ENCODE measurements at places on chromosomes 3 and 15.

GRCh38 chr3:182258538-182259177 is 534.6 kb upstream of the ATP11B start:
- DNase-seq = peak; percentile 38

GRCh38 chr3:123791417-123791816 is 92.7 kb downstream of the MYLK start:
- no peak for DNase-seq

DNA sequence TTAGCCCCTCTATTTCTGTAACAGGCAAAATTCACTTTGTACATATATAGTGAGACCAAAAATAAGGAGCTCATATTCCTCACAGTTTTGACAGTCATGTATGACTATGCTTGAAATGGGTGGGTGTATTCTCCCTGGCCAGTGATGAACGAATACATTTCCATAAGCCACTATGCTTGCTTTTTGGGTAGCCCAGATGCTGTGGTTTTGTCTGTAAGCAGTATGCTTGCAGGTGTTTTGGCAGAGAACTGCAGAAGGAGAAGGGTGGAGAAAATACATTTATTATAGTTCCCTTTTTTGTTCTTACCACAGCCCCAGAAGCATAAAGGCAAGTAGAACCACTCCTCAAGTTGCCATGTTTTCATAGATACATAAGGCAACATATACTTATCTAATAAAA is 131.2 kb downstream of the RBMS3 start:
- no peak for DNase-seq

GRCh38 chr3:134681522-134681900 is 30.7 kb upstream of the KY start:
- DNase-seq = no peak

GRCh38 chr3:186882150-186882524 is 39.6 kb downstream of the ADIPOQ start:
- DNase-seq = no peak

DNA sequence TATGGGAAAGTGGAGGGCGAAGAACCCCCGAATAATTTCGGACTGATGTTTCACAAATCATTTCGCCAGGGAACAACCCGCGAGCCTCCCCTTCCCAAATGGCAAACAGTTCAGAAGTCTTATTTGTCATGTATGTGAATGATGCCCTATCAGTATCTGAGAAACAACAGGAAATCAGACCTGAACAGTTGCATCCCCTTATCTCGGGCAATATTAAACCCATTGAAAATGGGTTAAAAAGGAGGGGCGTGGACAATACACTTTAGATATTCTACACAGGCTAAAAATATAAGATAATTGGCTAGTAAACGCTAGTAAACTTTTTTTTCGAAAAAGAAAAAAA is 1003.3 kb upstream of the NR2F2 start:
- DNase-seq = no peak

GRCh38 chr3:60081381-60082095 is 1031.7 kb upstream of the CFAP20DC start:
- DNase-seq = no peak

GRCh38 chr3:30904996-30905395 is 10.5 kb upstream of the GADL1 start:
- no peak for DNase-seq

DNA sequence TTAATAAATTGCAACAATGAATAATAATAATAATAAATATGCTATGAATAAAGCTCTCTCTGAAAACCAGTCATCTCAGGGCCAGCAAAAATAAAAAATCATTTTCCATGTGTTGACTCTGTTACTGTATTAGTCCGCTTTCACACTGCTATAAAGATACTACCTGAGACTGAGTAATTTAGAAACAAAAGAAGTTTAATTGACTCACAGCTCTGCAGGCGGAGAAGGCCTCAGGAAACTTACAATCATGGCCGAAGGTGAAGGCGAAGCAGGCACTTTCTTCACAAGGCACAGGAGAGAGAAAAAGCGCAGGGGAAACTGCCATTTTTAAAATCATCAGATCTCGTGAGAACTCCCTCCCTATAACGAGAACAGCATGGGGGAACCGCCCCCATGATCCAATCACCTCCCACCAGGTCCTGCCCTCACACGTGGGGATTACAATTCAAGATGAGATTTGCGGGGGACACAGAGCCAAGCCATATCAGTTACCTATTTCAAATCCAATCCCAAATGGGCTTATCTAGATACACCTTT is 224.1 kb downstream of the IGSF11 start:
- DNase-seq = no peak

GRCh38 chr3:30350011-30350410 is 256.4 kb upstream of the TGFBR2 start:
- DNase-seq = no peak

GRCh38 chr3:132925256-132925930 is 112.8 kb upstream of the TMEM108 start:
- no peak for DNase-seq

DNA sequence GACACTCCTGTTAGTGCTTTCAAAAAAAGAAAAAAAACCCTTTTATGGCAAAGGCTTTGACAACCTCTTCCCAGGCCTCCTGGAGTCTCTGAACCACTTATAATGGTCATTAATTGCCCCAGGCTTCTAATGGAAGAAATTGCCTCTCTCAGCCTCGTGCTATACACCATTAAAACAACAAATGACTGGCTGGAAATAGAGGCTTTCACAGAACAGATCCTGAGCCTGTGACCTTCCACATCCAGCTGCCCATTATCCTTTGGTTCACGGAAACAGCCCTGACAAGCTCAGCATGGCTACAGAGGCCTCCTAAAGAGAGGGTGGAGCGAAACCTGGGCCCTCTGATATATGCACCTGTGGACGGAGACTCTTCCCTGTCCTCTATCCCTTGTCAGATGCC is 26.8 kb upstream of the MKRN3 start:
- DNase-seq = no peak

DNA sequence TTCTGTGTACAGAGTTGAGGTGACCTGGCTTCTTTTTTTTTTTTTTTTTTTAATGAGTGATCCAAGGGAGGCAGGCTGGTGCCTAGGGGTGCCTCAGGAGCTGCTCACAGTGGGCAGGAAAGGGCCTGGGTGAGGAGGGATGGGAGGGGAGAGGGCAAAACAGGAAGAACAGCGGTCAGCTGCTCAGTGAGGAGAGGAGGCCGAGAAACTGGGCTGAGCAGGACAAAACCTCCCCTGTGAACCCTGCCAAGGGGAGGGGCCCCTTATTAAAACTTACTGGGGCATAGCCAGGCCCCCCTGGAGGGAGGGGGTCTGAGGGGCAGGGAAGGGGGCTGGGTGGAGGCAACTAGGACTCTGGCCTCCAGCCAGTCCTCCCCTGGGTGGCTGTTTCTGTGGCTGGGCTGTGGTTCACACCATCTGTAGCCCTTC is 3.5 kb downstream of the PLEKHO2 start:
- no peak for DNase-seq

GRCh38 chr3:187678726-187679268 is 8.6 kb upstream of the SST start:
- DNase-seq = peak; percentile 43

DNA sequence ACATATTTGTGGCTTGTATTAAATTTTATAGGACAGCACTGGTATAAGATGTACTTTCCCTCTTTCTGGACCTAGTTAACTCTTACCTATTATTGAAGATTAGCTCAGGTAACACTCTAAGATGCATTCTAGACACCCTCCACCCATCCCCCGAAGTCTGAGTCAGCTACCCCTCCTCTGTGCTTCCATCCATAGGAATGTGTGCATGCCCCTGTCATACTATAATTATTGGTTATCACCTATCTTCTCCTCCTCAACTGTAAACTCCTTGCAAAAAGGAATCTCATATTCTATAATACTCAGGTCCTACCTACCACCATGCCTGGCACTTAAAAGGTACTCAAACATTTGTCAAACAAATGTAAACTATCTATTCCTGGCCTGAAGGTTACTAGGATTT is 3.0 kb downstream of the PEAK1 start:
- DNase-seq = peak; percentile 46

- no peak for DNase-seq
These were observed at the start of gene CYP8B1 for GRCh38 chr3:42875325-42876151. CYP8B1 (minus strand) TSS chr3:42875879; CDS start chr3:42875816, 63 bp downstream.

- DNase-seq = no peak
These were observed 35.0 kb downstream of the ACAA1 start for GRCh38 chr3:38101811-38102443.

GRCh38 chr15:57196865-57197264 is 179.4 kb upstream of the CGNL1 start:
- no peak for DNase-seq

GRCh38 chr3:125960456-125961288 is 8.3 kb upstream of the ROPN1B start:
- DNase-seq = no peak

DNA sequence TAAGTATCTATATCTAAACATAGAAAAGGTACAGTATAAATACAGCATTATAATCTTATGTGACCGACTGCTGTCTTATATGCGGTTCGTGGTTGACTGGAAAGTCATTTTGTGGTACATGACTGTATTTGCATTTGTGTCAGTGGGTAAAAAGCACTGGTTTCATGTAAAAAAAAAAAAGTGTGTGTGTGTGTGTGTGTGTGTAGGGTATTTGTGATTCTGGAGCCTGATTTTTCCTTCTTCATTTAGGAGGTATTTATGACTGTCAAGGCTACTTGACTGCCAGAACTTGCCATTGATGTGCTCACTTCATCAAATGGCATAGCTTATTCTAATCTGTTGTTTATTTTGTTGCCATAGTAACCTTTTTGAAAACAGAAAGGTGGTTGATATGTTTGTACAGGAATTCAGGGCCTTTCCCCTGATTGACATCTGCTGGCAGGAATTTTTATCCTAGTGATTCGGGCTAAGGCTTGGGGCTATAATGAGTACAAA is 63.2 kb downstream of the AKAP13 start:
- DNase-seq = peak; percentile 88

DNA sequence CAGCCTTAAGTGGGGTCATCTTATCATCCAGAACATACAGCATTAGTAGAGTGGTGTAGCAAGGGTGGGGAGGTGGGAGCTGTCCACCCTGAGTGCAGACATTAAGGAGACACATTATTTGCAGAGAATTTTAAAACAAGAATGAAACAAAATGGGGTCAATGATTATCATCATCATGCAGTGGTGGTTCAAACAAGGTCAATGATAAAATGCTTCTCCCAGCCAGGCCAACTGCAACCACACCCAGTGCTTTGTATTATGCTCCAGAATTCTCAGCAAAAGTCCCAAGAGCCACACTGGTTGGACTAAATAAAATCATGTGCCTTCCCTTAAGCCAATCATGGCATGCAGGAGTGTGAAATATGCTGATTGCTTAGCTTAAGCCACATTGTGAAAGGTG is 96.7 kb upstream of the FHIT start:
- no peak for DNase-seq

GRCh38 chr3:110767838-110768237 is 303.8 kb upstream of the NECTIN3 start:
- no peak for DNase-seq

DNA sequence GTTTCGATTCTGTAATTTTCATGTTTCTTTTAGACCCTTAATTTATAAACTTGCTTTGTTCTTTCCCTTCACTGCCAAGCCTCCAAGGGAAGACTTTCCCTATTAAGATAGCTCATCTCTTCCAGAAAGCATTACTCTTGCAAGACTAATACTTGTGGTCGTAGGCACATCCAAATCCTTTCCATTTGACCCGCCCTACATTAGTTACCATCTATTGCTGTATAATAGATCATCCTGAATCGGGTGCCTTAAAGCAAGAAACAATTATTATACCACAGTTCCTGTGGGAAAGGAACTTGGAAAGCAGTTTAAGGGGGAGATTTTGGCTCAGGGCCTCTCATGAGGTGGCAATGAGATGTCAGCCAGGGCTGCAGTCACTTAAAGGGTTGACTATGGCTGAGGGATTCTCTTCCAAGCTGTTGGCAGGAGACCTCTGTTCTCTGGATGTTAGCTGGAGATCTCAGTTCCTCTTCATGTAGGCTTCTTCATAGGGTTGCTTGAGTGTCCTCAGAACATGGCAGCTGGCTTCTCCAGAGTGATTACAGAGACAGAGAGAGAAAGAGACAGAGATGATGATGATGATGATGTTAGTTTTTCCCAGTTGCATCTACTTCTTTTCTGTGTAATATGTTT is 570.4 kb upstream of the TGFBR2 start:
- DNase-seq = no peak

- DNase-seq = no peak
These were observed 4.4 kb downstream of the SH3BP5 start for GRCh38 chr3:15327941-15328340.

- no peak for DNase-seq
These were observed 1.0 kb downstream of the DCBLD2 start for GRCh38 chr3:98900265-98901118.

- DNase-seq = peak; percentile 55
These were observed 11.6 kb upstream of the SCAMP5 start for GRCh38 chr15:74983725-74984231.

- peak; percentile 74 for DNase-seq
These were observed 74.3 kb downstream of the MYO1E start for GRCh38 chr15:59298225-59298853.

DNA sequence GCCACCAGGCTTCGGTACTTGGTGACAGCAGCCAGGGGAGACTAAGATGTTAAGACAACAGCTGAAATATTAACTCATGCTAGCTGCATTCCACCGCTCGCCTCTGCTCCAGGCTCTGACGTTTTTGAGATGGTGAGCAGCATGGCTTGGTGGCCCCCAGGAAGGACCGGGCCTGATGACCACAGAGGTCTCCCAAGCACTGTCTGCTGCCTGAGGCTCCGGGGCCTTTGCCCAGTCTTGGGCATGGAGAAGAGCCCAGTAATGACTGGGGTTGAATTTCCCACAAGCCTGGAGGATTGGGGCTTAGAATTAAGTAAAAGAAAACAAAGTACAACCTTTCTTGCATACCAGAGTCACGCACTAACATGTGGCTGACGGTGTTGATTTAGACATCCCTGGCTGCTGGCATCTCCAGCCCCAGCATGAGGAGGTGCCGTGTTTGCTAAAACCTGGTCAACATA is 243.6 kb upstream of the LYSMD4 start:
- DNase-seq = peak; percentile 73

- DNase-seq = no peak
These were observed 49.1 kb upstream of the ABHD2 start for GRCh38 chr15:89039142-89039541.

GRCh38 chr3:52857864-52858263 is 23.0 kb upstream of the MUSTN1 start:
- no peak for DNase-seq

- no peak for DNase-seq
These were observed 193.3 kb downstream of the CD47 start for GRCh38 chr3:107897471-107898061.

DNA sequence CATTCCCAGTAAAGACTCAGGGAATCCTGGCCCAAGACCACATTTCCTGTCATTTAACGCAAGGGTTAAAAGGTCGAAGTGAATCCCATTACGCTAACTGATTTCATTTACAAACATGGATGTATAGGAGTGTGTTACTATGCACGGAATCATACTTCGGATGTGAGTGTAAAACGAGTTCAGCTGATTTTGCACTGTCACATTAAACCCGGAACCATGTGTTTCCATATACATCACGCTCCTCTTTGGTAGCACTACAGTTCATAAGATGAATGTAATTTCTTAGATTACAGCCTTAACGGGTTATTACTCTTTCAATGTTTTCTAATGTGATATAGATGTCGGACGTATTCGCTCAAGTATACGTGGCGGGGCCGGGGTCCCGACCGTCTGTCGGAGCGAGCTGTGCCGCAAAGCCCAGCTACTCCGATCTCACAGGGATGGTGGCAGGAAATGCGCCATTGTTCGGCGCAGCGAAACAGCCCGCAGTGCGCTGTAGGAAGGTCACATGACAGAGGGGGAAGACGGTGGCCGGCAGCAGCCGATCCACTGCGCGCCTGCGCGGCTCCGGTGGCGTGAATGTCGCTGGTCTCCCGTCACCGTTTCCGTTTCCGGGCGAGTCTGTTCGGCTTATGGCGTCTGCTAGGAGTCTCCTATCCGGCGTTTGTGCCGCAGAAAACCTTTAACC is 97.3 kb downstream of the NPAP1 start:
- peak; percentile 48 for DNase-seq

GRCh38 chr3:188282871-188283270 is 128.9 kb downstream of the LPP start:
- no peak for DNase-seq
